ENCODE measurements at places on chromosomes 5 and 9. TPM values are rescaled to one million over a fixed set of nuclear protein-coding genes. Genes with fewer than 3 reads are reported as not detected.

PCDHGB7 gene
- not detected for total RNA-seq

PCDHGA4 gene
- total RNA-seq, result 0.11 TPM

SPACA9 gene
- total RNA-seq, result 2.7 TPM

PITX1 gene
- 0.18 TPM for total RNA-seq

FAM81B gene
- total RNA-seq, result not detected

COL15A1 gene
- not detected for total RNA-seq

EQTN gene
- not detected for total RNA-seq

TNFSF15 gene
- total RNA-seq, result 0.47 TPM

CCNO gene
- not detected for total RNA-seq

IL3 gene
- 10.8 TPM for total RNA-seq

CDC25C gene
- total RNA-seq, result 15.9 TPM

SMIM32 gene
- total RNA-seq, result not detected

EGFLAM gene
- total RNA-seq, result not detected

LTC4S gene
- 0.42 TPM for total RNA-seq

ARL14EPL gene
- total RNA-seq, result not detected

MYO10 gene
- 0.23 TPM for total RNA-seq

TLX3 gene
- not detected for total RNA-seq

SLC25A48 gene
- total RNA-seq, result not detected

NTRK2 gene
- 1.8 TPM for total RNA-seq

FOXD4L4 gene
- 0.07 TPM for total RNA-seq

SLC28A3 gene
- 1.1 TPM for total RNA-seq

PDGFRB gene
- not detected for total RNA-seq

GARIN3 gene
- 0.79 TPM for total RNA-seq

ECSCR gene
- 2.6 TPM for total RNA-seq

SLCO6A1 gene
- total RNA-seq, result not detected

ATP6V1G1 gene
- total RNA-seq, result 37.7 TPM

STK32A gene
- not detected for total RNA-seq

TRPM3 gene
- total RNA-seq, result not detected

WNT8A gene
- total RNA-seq, result not detected

FAM240B gene
- total RNA-seq, result not detected

HSPA4 gene
- total RNA-seq, result 243 TPM

CATSPER3 gene
- total RNA-seq, result 0.69 TPM

AMACR gene
- total RNA-seq, result 3.3 TPM

Measured in activated CD4-positive, alpha-beta T cell treated with anti-CD3 and anti-CD28 coated beads for 36 hours (primary cell).